ENCODE measurements at places on chromosomes 5 and 9.

DNA sequence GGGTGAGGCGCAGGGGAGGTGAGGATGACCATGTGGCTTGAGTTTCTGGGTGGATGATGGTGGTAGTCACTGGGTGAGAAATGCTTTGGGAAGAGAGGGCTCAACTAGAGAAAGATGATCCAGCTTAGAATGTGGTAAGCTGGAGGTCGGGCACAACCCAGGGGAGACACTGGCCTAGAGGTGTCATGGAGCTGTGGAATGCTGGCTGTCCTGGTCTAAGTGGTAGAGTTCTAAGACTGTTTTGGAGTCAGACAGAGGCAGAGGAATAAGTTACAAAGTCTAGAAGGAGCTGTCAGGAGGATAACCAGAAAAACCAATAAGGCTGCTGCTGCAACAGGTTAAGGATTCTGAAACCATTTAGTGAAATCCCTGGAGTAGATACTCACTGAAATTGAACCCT lies 19.2 kb upstream of the ACSL6 start:
- DNase-seq = no peak

DNA sequence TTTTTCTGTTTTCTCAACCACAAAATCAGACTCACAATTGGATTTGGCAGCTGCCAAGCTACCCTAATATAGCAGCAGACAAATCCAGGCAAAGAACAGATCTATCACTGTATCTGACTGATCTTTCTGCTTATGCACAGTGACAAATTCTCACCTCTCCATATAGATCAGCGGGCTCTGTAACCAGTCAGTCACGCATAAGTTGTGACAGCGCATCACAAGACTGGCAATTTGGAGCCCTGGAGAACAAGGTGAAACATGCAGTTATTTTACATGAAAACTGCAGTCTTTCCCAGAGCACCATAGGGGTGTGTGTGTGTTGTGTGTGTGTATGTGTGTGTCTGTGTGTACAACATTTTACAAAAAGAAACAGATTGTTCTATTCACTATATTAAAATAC lies 37.7 kb downstream of the RORB start:
- no peak for DNase-seq

DNA sequence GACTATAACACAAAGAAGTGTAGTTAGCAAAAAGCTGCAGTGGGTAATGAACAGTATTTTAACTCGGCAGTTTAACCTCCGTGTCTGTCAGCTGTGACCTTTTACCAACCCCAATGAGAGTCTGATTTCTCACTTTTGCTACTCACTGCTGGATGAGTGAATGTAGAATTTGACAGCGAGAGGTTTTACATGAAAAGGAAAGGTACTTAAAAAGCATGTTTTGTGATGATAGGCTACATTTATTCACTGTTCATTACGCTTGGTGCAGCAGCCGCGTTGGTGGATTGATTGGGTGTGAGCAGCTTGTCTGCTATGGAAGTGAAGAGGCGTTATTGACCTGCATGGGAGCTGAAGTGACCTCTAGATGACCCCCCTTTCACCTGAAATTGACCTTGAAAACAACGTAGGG lies 867.7 kb downstream of the NR2F1-AS1 start:
- no peak for DNase-seq

DNA sequence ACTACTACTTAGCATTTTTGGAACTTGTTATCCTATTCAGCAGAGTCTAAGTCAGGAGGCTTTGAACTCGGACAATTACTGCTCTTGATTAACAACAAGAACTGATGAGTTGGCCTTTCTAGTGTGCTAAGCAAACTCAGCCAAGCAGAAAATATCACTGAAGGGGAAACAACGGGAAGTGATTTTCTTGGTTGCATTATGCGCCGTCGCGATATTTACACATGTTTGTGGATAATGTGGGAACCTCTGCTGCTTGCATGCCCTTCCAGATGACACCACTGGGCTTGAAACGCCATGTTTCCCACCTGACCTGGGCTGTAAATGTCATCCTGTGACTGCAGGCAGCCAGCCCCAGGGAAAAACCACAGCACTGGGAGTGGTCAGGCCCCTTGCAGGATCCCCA lies 205.5 kb downstream of the PAX5 start:
- DNase-seq = no peak

DNA sequence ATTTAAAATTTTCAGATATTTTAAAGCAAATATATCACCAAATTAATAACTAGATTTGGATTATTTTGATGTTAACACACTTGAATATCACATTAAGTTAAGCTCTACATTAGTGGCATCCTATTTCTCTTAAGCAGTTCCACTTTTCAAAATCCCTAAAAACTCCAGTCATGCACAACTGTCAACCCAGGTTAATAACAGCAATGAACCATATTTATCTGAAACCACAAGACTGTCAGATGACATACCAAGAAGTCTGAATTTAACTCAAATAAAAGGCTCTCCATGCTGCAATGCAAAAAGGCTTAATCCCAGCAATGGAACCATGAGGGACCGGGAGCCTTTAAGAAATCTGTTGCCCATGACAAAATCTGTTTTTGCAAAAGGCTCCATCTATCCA lies 27.5 kb downstream of the FNIP1 start:
- DNase-seq = no peak

DNA sequence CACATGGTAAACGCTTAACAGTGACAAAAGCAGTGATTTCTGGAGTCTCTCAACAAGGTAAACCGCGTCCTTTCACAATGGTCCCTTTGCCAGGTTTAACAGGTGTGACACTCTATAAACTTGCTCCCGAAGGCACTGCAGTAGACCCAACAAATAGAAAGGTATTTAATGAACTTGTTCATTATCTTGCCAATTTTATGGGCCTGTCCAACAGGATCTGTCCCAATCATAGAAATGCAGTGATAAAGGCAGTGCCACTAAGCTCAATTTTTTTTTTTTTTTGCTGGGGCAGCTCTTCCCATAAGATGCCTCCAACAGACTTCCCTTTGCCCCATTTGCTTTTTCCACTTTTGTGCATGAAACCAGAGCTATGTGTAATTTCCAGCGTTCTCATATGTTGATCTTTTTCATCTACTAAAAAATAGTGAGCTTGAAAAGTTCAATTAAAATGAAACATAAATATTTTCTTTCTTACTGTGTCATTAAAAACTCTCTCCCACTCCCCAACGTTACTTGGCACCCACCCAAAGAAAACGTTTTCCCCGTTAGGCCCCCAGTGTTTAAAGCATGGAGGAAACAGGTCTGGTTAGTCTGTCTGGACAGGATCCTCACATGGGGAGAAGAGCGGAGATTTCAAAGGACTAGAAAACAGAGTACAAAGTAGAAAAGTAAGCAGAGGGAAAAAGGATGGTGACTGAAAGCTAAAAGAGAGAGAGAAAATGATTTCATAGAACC lies 80.9 kb upstream of the SPATA31D4 start:
- no peak for DNase-seq

- no peak for DNase-seq
Observed at GRCh38 chr5:177358370-177358819, 671 bp downstream of the RGS14 start.

DNA sequence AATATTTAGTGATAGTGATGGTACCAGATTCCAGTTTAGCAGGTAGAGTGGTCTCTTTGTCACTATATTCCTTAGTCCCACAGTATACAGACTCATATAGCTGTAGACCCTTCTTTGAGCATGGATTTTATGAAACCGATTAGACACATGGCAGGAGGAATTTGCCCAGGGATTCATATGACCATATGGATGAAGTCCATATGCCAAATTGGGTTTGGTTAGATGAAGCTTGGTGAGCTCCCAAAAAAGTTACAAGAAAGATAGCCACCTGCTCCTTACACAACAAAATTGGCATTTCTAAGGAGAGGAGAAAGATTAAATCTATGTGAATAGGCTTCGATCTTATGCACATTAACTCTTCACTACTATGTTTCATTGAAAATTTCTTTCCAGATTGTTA lies 211.4 kb downstream of the CWC27 start:
- DNase-seq = no peak

DNA sequence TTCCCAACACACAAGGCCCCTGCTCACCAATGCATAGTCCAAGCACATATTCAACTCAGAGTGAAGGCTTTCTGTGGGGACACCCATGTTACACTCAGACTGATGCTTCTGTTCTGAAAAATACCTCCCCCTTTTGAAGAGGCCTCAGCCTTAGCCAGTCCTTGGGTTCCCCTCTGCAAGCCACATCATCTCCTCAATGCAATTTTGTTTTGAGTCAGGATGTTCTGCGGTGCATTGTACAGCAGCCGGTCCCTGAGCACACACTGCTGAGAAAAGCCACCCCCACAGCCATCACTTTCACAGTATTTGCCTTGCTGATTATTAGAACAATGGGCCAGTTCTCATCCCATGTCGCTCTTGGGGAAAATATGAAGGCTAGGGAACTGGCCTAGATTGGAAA lies 241.2 kb downstream of the FAM114A2 start:
- no peak for DNase-seq

DNA sequence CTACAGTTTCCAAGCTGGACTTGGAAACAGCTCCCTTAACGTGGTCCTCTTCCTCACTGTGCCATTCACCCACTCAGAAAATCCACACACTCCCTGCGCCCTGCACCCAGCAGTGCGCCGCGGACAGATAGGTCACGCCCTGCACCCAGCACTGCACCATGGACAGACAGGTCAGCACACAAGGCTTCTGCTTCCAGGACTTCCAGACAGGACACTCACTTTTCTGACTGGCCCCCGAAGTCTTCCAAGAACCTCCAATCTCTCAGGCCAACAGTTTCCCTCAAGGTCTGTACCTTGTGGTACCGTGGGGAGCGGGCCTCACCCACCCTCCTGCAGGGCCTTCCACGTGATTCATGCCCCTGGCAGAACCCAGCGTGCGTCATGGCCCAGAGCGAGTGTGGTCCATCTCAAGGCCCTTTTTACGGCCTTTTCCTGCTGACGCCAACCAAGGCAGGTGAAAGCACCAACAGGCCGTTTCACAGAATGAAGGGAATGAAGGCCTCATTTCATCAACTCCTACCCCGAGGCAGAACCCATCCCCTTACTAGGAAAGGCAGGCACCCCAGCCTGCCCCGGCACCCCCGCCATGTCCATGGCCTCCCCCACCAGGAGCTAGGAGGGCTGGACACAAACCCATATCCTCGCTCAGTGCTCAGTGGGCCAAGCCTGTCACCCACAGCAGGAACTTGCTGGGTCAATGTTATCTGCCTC lies 17.3 kb downstream of the VAV2 start:
- DNase-seq = no peak

GRCh38 chr9:88775559-88775958 lies 215.7 kb upstream of the S1PR3 start:
- no peak for DNase-seq

GRCh38 chr5:10319202-10319851 lies 11.6 kb upstream of the CMBL start:
- no peak for DNase-seq

DNA sequence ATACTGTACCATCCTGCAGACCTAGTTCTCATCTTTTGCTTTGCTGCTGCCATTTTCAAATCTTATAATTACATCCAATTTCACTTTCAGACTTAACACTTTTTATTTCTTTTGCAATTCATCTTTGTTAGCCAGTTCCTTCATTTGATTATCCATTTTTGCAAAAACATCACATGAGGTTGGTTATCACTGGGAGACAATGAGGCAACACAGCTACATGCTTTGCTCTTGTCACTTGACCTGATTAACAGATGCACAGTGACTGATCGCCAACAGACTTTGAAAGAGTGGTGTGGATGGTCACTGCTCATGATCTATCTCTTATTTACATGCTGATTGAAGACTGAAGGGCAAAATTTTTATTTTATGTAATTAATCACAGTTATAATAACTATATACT lies 17.0 kb upstream of the RNF20 start:
- DNase-seq = no peak

DNA sequence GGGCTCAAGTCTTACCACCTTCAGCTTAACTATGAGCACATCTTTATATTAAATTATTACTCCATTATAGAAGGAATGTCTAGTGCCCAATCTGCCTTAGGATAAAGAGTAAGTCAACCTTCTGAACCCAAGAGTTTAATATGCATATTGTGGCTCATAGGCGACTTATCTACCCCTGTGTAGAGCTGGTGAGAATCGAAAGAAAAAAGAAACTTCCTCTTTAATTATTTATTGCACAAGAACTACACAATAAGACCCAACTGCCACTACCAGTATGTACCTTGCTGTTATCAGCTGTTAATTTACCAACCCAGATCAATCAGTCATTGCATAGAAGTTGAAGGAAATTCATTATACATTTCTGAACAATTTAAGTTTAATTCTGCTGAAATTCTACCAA lies 329.1 kb upstream of the SLC24A2 start:
- no peak for DNase-seq

DNA sequence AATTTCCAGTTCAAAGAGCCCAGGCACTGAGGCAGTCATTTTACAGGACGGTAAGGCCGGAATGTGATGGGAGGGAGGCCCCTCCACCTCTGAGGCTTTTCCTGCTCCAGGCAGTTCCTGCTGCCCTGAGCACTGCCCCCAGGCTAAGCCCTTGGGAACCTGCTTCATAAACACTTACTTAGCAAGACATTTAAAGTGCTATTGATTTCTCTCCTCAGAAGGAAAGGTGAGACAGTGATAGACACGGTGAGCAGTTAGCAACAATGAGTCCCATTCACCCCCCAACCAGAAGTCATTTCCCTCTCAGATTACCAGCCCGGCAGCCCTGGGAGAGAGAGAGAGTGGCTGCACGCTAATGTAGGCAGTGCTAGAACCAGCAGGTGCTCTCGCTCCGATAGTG lies 462.5 kb downstream of the SPOCK1 start:
- no peak for DNase-seq

All from testis (tissue), 5 donors.